Stimulated activated memory B cell treated with anti-CD40 and anti-IgM and Interleukin-4, amounts not matched to agents 10 μg/mL and 1 μg/mL and 100 μg/mL, for 72 hours (primary cell): ENCODE measurements at places on chromosomes 1 and 21.

DNA sequence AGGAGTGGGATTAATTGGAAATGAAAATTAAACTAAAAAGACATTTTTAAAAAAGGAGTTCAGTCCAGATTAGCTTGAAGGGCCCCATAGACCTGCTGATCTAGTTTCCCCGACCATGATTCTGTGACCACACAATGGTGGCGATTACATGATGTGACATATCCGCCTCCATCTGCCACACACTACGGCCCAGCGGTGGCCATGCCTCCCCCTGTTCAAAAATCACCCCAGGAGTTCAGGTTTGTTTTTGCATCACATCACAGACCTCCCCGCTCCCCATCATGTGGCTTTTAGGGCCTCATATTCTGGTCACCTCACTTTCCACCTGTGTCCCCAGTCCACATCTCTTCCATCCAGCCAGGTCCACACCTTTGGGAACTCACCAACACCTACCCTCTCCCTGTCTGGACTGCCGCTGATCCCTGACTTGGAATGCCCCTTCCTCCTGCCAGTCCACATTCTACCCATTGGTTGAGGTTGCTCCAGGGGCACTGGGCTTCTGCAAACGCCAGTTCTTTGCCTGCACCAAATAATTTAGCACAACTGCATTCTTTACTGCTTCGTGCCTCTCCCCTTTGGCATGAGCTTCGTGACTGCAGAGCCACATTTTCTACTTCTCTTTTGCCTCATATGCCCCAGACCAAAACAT, 38.9 kb downstream of the CD247 start:
- no peak for ATAC-seq

- no peak for ATAC-seq
These were observed 206.1 kb downstream of the ZNF648 start for GRCh38 chr1:181855380-181855779.

- ATAC-seq, result no peak
These were observed 45.2 kb downstream of the SLC44A3 start for GRCh38 chr1:94865360-94865759.

DNA sequence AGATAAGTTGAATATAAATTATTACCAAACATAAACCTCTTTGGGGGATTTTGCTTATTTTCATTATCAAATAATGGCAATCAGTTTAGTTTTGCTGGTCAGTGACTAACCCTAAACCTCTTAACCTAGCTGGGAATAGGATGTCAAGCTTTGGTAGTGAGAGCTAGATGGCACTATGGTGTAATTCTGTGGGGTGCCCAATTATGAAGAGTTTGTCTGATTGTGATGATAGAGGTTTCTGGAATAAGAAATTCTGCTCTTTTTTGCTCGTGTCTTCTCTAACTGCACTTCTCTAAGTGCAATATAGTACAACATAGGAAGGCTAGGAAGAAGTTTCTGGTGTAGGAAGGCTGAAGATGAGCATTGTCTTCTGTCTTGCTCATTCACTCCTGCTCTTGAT, 59.8 kb downstream of the XCL1 start:
- no peak for ATAC-seq

DNA sequence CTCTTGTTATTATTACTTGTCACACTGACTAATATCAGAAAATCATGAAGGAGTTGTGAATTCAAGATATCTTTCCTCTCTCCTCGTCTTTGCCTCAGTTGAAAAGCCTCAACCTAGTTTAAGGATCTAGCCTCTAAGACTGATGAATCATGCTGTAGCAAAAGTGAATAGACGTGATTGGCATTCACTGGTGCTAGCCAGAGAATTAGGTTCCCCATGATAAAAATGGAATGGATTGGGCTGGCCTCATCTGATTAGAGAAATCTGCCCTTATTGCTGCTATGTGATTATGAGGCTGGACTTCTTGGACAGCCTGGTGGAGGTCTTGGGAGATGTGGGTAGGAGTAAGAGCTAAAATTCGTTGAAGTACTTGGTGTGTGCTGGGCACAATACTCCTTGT, 208.2 kb downstream of the BACH1 start:
- ATAC-seq, result no peak

- ATAC-seq, result no peak
These were observed 5.0 kb upstream of the EFNA3 start for GRCh38 chr1:155073377-155074242.

DNA sequence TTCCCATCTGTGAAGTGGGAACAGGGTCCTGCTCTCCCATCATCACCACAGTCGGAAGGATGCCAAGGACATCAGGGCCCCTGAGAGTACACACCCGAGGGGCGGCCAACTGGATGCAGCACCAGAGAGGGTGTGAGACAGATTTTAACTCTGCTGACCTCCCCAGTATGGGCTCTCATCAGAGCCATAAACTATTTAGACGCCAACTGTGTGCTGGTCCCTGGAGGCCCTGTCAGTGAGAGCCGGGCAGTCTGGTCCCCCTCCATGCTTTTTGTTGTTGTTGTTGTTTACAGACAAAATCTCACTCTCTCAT, 1.7 kb downstream of the FGR start:
- ATAC-seq, result no peak

DNA sequence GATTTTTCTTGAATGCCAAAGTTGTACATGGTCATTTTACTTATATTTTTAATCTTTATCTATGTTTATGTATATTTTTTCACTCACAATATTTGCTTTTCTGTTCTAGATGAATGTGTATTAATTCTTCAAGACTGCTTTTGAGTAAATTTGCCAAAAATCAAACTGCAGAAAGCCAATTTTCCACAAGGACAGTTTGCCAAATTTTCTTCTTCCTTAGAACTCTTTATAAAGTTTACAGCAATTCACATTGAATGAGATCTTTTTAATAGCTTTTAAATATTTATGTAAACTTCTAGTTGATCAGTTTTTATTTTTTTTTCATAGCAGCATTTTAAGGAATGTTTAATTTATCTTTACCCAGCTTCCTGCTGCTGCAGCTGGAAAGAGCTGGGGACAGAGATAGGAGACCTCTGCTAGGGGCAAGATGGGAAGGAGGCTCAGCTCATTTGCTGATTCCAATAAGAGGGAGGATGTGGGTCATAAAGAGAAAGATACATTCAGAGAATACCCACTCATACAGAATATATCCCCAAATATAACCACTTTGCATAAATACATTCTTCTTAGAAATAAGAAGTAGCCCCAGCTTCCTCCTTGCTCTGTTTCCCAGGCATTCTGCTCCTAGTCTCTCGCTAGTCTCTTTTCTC, 93.0 kb downstream of the ODF2L start:
- ATAC-seq, result no peak

GRCh38 chr1:28162151-28162550, 14.3 kb downstream of the PTAFR start:
- no peak for ATAC-seq

DNA sequence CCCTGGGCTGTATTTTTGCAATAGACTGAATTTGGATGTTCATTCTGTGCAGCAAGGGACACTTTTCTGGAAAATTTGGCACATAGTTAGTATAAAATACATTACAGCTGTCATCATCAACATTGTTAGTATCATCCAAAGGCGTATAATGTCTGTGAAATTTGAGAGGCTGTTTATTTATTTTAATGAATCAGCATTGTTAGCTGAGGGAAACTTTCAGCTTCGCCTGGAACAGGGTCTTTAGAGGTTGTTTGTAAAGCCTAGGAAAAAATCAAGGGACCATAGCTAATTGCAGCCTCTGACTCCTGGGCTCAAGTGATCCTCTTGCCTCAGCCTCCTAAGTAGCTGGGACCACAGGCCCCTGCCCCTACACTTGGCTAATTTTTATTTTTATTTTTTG, 106.8 kb upstream of the USP24 start:
- no peak for ATAC-seq

DNA sequence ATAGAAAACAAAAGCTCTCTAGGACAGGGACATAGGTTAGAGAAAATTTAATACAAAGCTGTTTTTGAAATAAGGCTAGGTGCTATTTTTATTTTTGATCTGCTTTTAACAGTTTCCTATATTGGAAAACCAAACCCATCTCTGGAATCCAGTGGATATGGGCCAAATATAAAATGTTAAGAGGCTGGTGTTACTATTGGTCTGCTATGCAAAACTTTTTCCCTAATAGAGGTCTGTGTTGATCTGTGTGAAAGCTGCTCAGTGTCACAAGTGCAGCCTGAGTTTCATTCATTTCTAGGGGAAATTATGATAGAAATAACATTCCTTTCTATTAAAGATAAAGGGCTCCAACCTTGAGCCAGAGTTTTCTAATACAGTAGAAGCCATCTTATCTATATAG, 116.4 kb downstream of the OLFML2B start:
- no peak for ATAC-seq

- no peak for ATAC-seq
These were observed 60.1 kb downstream of the TMCO4 start for GRCh38 chr1:19739628-19740027.

GRCh38 chr1:241934866-241935265, 22.7 kb upstream of the BECN2 start:
- ATAC-seq, result no peak

DNA sequence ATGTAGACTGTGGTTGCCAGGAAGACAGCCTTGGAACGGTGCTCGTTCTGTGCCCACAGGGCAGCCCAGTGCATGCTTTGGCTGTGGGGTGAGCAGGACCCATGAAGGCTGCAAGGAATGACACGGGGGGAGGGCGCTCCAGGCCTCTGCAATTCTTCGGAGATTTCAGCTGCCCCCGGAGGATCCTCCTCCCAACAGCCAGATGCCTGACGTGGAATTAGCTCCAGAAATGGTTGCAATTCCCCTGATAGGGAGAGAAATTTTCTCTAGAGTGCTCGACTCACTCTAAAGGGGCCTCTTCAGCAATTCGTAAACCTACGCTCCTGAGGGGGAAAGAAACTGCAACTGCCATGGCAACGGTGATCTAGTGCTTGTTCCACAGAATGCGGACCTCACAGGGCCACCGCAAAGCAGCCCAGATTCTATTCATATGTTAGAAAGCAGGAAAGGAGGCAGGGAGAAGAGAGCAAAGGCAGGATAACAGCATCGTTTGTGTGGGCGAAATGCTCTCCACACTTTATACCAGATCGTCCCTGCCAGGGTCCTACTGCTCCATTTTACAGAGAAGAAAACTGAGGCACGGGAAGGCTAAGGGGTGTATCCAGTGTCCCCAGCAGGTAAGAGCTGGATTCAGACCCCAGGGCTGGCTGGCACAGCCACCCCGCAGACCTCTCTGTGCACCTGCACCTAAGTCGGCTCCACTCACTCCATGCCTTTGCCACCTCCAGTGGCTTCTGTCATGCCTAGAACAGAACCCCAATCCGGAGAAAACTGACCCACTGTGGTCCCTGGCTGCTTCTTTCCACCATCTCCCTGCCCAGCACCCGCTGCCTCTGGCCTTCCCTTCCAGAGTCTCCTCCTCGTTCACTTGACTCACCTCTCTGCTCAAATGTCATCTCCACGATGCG, 11.9 kb upstream of the PDE9A start:
- no peak for ATAC-seq

GRCh38 chr1:2777424-2778219, 23.9 kb downstream of the TTC34 start:
- ATAC-seq, result no peak

GRCh38 chr1:113452921-113453770, 62.8 kb downstream of the MAGI3 start:
- ATAC-seq, result no peak

DNA sequence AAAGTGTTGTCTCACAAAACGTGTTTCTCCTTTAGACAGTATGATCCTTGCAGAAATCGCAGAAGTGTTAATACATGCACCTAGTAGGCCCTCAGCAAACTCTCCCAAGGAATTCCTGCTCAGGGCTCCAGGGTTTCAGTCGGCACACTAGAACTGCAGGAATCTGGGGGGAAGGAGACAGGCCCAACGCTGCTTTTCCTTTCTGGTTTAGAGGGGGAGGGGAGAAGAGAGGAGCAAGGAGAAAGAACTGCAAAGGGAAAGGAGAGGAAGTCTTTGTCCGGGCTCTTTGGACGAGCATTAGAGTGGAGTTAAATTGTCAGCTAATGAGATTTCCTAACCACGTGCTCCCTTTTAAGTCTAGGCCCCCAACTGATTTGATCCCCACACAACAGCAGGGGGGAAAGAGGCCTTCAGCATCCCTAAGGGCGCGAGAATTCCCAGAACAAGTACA, 103.7 kb upstream of the SOD1 start:
- ATAC-seq, result no peak

DNA sequence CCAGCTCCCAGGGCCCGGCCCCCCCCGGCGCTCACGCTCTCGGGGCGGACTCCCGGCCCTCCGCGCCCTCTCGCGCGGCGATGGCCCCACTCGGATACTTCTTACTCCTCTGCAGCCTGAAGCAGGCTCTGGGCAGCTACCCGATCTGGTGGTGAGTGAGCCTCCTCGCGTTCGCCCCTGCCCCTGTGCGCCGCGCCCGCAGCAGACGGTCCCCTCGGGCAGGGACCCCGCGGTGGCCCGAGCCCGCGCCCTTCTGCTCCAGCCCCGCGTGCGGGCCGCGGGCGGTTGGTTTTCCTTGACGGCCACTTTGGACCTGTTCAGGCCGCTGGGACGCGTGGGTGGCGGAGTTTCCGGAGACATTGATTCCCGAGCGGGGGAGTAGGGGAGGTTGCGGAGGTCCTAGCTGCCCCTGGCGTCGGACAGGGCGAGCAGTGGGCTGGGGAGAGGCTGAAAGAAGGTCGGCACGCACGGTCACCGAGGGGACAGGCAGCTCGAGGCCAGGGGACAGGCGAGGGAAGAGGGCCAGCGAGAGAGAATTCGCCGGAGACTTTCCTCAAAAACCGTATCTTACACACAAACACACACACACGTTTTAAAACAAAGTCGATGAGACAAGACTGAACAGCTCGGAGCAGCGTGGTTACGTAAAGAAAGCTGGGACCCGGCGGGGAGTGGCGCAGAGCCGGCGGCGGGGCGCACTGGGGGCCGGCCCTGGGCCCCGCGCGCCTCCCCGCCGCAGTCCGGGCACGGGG, 427 bp downstream of the WNT3A start:
- ATAC-seq, result no peak

- ATAC-seq, result no peak
These were observed 121.4 kb upstream of the RUNX3 start for GRCh38 chr1:25051504-25051903.

DNA sequence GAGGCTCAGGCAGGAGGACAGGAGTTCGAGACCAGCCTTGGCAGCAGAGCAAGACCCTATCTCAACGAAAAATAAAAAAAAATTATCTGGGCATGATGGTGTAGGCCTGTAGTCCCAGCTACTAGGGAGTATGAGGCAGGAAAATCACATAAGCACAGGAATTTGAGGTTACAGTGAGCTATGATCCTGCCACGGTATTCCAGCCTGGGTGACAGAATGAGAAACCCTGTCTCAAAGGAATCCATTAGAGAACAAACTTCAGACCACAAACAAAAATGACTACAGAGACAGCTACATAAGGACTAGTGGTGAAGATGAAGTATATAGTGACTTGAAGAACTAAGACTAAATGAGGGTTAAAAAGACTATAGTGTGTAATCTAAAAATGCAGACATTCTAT, 233.1 kb downstream of the RERE start:
- no peak for ATAC-seq

DNA sequence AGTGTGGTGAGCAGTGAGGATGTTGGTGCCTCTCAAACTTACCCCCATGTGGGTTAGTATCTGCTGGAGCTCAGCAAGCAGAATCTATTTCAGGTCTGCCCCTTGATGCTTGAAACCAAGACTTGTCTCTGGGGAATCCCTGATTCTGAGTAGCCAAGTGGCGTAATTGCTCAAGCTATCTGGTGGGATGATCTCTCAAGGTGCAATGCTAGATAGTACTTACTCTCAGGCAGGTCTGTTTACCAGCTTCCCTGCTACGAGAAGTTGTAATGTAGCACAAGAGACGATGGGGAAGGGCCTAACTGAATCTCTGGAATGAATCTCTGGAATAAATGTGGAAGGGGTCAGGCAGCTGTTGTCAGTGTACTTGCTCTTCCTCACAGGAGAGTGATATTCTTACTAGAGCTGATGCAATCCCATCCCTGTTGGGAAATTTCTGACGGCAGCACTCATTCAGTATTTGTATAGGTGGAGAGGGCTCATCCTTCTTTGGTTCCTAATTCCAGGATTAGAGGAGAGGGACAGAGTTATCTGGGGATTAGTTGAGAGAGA, 65.4 kb downstream of the MACF1 start:
- peak; percentile 99 for ATAC-seq
